Activated T-cell treated with anti-CD3 and anti-CD28 coated beads for 24 hours (primary cell): ENCODE measurements at places on chromosomes 11 and 22.

DNA sequence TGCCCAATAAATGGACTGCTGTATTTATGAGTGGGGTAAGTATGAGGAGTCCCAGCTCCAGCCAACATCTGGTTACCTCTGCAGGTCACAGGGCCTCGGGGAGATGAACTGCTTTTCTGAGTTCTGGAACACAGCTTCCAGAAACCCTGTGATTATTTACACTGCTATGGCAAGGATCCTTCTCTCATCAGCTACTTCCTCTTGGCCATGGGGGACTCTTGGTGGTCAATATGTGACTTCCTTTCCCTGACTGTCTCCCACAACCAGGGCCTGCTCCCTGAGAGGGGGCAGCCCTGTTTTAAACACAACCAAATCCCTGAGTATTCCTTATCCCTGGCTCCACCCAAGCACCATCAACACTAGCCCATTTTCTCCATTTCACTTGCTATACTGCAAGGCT is 10.0 kb downstream of the RHOG start:
- DNase-seq, result no peak

GRCh38 chr11:110850846-110851245 is 138.6 kb upstream of the ARHGAP20 start:
- DNase-seq, result no peak

DNA sequence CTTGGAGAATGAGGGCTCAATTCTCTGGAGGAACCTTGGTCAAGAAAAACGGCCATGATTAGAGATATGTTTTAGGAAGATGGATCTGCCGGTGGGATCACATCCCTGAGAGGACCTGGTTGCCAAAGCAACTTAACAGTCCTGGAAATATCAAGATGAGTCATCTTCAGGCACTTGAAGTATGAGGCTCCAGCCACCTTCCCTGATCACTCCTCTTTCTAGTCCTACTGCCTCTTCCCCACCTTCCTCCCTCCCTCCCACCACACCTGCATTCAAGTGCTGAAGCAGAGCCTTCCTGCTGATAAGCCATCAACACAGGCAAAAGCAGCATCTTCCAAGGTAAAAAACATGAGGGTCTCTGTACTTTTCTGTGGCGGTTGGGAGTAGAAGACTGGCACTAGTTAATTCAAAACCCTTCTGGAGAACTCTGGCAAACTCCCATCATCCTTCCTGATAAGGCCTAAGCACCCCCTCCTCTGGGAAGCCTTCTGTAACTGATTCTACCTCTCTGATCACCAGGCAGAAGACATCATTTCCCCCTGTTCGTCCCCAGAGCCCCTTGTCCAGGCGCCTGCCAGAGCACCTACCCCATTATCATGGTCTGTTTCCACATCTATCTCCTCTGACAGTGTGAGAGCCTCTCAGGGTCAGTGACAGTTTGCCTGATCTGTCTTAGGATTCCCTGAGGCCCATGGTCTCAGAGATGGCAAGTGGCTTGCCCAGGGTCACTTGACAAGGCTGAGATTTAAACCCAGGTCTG is 79.8 kb downstream of the CLPB start:
- no peak for DNase-seq

GRCh38 chr11:14262271-14262846 is 96.6 kb downstream of the RRAS2 start:
- no peak for DNase-seq

- DNase-seq, result no peak
Measured at GRCh38 chr11:36371181-36371580, 75.1 kb downstream of the PRR5L start.

- no peak for DNase-seq
Measured at GRCh38 chr11:69965821-69966582, 112.1 kb upstream of the ANO1 start.
